ENCODE measurements at places on chromosomes 3 and 15.

GRCh38 chr15:69093127-69093526, 67.3 kb upstream of the GLCE start:
- no peak for DNase-seq

DNA sequence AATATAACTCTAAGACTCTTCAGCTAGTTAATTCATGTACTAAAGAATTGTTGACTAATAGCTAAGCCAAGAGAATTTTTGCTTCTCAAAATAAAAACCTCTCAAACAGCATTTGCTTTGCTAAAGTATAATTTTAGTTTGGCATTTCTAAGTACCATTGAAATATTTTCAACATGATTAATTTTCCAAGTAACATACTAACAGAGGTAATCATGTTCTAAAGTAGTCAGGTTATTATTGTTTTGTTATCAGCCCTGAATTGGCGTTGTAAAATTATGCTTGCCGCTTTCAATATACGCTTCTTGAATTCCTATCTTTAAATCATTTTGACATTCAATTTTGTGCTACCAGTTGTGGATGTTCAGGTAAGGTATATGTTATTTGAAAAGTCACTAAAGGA, 134.3 kb downstream of the CNTN6 start:
- no peak for DNase-seq

DNA sequence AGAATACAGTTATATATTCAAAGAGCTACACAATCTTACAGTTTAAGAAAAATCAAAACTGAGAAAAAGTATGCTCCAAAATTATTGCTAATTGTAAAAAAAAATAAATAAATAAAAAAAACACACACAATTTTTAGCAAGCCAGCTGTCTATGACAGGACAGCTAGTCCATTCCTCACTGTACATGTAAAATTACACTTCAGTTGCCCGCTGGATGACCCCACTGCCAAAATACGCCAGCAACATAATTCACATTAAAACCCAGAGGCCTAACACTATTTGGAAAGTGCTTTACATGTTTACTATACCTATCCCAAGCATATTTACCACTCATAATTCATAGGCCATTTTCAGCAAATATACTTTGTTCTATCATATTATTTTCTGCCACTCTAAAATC, 5.8 kb downstream of the MYO9A start:
- no peak for DNase-seq

DNA sequence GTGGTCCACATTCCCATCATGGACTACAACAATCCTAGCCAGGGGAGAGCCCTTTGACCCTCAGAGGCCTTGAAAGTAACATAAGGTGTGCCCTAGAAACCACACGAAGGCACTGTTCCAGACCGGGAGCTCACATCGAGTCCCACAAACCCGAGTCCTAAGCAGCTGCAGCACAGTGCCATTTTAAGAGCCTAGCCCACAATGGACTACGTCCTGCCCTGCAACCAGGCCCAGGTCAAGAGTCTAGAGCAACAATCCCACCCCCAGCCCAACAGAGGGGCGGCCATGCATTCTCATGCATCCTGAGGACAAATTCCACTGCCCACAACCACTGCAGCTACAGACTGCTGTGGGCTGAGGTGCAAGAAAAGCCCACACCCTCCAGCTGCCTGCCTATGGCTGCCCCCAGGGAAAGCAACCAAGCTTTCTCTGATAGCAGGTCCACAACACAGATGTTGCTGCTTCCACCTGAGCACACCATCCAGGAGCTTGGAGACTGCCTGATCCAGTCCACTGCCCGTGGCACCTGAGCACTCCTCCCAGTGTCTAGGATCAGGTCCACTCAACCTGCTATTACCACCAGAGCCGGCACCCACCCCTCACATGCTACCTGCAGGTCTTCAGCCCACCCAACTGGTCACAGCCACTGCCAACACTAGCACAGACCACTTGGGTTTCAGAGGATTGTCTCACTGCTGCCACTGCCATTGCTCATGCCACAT, 56.8 kb downstream of the IGSF11 start:
- no peak for DNase-seq

Data from stimulated activated CD4-positive, alpha-beta T cell treated with anti-CD3 and anti-CD28 coated beads, Interleukin-1b, Interleukin-23, amount 100 ng/mL, for 24 hours (primary cell).